ENCODE measurements at places on chromosomes 16 and 17.

DNA sequence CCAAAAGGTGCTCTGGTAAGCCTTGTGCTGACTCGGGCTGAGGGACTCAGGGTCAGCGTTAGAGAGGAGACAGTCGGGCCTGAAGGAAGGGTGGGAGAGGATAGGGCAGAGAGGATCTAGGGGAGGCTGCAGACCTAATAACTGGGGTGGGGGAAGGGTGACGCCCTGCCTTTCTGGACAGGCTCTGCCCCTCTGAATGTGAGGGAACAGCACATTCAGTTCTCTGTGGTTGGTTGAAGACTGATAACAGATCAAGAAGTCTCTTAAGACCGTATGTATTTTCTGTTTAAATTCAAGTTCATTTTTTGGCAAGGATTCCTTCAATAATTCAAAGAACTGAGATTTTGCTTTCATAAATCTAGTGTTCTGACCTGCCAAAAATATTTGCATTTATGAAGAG is 56.2 kb upstream of the TEKT3 start:
- DNase-seq, result no peak

DNA sequence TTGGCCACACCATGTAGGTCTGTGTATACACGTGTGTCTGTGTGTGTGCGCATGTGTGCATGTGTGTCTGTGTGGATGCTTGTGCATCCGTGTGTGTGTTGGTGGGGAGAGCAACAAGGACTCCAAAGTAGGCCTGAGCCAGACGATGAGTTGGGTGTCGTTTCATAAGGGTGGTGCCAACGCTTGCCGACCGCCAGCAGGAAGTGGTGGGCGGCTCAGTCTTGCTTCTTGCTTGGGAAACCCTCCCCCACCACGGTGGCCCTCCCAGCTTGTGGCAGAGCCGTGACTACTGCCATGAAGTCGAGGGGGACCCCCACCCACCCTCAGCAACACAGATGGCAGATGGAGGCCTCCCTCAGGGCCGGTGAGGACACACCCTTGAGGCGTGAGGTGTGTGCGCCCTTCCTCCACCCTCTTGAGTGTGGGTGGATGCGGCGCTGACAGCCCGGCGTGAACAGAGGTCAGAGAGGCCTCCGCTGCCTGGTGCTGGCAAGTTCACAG is 17.5 kb downstream of the SBK1 start:
- DNase-seq, result no peak

DNA sequence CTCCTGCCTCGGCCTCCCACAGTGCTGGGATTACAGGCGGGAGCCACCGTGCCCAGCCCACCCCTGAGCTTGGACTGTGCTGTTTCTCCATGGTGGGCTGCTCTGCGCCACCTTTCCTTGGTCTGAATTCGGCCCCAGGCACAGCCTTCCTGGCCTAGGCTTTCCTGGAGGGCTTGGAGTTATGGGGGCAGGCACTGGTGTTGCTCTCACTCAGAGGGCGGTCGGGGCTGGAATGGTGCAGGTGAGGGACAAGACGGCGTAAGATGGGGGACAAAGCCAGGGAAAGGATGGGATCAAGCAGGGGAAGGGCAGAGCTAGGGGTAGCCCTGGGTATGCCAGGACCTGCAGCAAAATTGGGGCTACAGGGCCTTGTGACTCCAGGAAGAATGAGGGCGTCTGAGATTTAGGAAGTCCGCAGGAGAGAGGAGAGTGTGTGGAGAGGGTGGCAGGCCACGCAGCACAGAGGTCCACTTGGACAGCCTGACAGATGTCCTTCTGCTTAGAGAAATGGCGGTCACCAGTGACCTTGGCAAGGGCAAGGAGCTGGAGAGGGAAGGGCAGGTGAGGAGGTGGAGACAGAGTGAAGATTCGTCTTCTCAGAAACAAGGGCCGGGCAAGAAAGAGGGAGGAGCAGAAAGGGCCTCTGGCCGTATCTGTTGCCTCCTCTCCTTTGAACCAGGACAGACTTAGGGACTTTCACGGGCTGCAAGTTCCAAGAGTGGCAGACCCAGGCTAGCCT is 1.6 kb upstream of the ATP6V0C start:
- DNase-seq, result no peak

DNA sequence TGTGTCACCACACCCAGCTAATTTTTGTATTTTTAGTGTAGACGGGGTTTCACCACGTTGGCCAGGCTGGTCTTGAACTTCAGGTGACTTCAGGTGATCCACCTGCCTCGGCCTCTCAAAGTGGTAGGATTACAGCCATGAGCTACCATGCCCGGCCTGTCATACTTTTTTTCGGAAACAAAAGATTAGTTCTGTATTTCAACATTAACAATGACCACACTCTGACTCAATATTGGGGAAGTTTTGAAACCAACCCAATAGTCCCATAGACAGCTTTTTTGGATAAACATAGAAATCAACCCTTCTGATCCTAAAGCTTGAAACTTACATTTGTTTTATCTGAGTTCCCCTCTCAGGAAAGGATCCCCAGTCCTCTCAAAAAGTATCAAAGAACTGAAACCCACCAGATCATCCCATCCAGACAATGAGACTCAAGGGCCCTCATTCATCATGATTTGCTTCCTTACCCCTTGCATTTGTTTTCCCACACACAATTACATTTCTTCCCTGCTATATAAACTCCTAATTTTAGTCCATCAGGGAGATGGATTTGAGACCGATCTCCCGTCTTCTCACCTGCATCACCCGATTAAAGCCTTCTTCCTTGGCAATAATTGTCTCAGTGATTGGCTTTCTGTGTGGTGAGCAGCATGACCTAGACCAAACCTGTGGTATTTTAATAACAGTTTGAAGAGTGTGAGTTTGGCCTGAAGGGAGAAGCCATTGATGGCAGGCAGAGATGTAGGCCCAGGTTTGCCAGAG is 7.2 kb upstream of the AGRP start:
- no peak for DNase-seq
